Memory B cell (primary cell): ENCODE measurements at places on chromosomes 3 and 15.

DNA sequence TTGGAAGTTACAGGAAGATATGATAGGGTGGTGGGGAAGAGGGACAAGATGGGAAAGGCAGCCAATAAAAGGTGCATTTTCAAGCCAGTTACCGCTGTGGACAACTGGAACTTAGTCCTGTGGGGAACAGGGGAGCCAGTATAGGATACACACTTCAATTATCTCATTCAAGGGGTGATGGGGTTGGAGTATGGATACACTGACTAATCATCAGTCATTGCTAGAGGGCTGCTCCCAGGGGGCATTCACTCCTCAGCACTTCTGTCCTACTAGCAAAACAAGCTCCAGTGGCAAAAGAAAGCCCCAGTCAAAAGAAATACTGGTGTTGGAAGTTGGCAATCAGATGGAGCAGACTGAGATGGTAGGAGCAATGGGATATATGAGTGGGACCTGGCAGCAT, 183.4 kb upstream of the GADL1 start:
- no peak for DNase-seq

GRCh38 chr3:29156086-29156715, 124.7 kb upstream of the RBMS3 start:
- DNase-seq = no peak

DNA sequence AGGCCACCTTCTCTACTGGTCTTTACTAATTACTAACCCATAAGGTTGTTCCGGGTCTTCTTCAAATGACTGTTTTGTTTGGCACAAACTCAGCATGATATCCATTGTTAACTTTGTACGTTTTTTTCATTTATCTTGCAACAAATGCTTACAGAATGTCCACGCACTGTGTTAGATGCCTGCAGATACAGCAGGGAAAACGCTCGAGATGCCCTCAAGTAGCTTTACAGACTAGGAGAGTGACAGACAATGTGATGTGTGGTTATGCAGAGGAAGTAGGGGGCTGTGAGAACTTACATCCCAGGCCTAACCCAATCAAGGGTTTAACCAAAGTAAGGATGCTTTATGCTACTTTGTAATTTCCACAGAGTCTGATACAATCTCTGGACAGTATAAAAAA, 949 bp upstream of the RFC4 start:
- no peak for DNase-seq

DNA sequence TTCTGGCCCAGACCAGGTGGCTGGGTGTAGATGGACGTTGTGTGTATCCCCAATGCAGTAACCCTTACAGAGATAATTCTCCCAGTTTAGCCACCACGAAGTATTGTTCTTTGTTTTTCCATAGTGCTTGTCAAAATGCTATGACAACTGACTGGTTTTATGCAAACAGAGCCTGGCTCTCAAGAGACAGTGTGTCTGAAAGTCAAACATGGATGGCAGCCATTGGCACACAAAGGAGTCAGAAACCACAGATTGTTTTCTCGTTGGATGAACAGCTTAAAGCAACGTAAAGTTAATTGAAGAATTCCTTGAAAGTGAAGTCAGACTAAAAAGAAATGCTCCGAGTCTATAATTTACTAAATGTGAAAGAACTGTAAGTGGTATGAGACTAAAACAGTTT, 91.2 kb downstream of the FILIP1L start:
- DNase-seq = no peak

- DNase-seq = no peak
Measured at GRCh38 chr3:13860001-13860400, 19.9 kb downstream of the WNT7A start.

- no peak for DNase-seq
Measured at GRCh38 chr3:163327086-163327485, 1751.2 kb downstream of the SI start.

GRCh38 chr3:194315965-194316361, 35.2 kb downstream of the CPN2 start:
- no peak for DNase-seq

- no peak for DNase-seq
Measured at GRCh38 chr3:127478922-127479321, 111.6 kb downstream of the TPRA1 start.

- DNase-seq = peak; percentile 26
Measured at GRCh38 chr15:31867536-31868442, 162.5 kb upstream of the CHRNA7 start.

DNA sequence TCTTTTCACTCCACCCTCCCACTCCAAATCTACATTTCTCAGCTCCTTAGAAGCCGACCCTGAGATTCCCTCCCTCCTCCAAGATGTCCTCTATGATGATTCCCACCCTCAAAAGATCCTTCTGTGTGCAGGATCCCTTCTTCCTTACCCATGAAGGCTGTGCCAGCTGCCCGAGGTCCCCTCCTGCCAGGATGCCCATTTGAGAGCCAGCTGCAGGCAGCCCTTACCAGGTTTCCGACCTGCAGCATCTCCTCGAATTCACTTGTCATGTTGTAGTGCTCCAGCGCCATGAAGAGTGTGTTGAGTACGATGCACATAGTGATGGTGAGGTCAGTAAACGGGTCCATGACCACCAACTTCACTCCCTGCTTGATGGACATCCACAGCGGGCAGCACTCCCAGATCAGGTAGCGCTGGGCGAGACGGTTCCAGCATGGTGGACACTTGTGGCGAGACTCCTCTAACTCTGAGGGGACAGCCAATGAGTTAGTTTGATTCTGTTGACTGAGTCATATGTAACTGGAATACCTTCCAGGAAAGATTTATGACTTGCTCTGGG, 51.9 kb downstream of the SCN5A start:
- no peak for DNase-seq

DNA sequence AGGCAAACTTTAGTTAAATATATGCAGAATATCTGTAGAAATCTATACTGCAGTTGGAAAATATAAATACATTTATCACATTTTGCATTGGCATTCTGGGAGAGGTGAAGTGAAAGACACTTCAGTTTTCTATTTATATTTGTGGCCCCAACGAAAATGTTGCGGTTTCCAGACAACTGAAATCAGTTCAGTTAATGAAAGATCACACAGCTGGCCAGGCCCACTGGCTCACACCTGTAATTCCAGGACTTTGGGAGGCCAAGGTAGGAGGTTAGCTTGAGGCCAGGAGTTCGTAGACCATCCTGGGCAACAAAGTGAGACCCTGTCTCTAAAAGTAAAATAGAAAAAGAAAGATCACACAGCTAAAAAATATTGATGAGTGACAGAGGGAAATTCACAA, 11.9 kb upstream of the CLASP2 start:
- DNase-seq = no peak

DNA sequence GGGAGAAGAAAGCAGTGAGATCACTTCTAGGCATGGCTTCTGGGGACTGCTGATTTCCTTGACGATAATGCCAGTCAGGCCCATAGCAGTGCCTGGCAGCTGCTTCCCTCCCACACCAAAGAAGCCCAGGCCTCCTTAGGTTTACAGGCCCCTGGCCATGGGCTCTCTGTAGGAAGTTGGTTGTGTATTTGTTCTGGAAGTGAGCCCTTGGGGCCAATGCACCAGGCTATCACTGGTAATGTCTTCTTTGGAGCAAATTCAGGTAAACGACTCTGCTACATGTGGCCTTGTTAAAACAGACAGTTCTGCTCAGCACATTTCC, 89.3 kb downstream of the CCNL1 start:
- DNase-seq = no peak

GRCh38 chr3:62028236-62028635, 345.1 kb downstream of the FEZF2 start:
- DNase-seq = no peak

GRCh38 chr3:193593668-193594030, 641 bp downstream of the OPA1 start:
- peak; percentile 13 for DNase-seq

DNA sequence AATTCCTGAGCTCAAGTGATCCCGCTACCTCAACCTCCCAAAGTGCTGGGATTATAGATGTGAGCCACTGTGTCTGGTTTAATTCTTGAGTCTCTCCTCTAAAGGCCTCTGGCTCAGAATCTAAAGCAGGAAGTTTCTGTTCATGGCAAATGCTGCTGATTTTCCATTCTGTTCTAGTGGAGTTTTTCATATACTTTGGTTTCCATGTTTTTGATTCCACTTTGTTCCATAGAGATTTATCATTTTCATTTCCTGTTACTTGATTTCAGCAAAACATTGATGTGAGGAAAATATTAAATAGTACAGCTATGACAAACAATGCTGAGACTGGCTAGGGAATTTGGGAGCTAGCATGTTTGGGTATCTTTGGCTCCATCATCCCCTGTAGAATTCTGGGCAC, 205.6 kb downstream of the TCF12 start:
- DNase-seq = no peak

- DNase-seq = no peak
Measured at GRCh38 chr3:58864480-58864879, 185.3 kb downstream of the CFAP20DC start.

DNA sequence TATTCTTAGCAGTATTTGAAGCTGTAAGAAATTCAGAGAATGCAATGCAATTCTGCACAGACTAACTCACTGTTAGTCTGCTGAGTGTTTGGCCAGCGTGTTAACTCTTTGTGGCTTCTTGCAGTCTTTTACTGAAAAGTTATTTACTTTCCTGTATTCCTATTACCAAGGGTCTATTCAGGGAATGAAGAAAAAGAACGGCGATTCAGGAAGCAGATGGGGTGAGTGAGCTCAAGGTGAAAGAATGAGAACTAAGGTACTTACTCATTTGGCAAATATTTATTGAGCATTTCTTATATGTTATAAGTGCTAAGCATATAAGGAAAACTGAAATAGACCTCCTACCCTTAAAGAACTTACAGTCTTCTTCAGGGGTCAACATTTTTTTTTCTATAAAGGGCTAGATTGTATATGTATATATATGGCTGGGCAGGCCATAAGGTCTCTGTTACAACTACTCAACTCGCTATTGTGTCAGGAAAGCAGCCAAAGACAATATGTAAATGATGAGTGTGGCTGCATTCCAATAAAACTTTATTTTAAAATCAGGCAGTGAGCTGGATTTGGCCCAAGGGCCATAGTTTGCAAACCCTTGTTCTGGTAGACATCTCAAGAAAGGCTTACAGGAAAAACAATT, 271.9 kb upstream of the GADL1 start:
- DNase-seq = no peak

DNA sequence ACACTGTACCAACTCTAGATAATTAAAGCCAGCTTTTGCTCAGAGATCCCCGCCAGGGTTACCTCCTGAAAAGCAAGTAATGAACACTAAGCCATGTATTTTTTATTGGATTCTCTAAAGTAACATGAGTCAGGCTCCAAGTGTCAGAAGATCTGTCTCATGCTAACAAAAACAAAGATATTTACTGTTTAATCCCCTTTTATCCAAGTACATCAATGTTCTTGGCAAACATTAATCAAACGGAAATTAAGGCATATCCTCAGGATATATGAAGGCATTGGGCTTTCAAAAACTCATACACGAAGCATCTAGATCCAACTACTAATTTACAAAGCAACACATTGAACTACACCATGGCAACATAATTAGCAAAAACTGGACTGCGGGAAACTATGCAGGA, 37.2 kb downstream of the MYO5A start:
- DNase-seq = no peak

- DNase-seq = no peak
Measured at GRCh38 chr3:58260261-58260731, 22.7 kb downstream of the ABHD6 start.

DNA sequence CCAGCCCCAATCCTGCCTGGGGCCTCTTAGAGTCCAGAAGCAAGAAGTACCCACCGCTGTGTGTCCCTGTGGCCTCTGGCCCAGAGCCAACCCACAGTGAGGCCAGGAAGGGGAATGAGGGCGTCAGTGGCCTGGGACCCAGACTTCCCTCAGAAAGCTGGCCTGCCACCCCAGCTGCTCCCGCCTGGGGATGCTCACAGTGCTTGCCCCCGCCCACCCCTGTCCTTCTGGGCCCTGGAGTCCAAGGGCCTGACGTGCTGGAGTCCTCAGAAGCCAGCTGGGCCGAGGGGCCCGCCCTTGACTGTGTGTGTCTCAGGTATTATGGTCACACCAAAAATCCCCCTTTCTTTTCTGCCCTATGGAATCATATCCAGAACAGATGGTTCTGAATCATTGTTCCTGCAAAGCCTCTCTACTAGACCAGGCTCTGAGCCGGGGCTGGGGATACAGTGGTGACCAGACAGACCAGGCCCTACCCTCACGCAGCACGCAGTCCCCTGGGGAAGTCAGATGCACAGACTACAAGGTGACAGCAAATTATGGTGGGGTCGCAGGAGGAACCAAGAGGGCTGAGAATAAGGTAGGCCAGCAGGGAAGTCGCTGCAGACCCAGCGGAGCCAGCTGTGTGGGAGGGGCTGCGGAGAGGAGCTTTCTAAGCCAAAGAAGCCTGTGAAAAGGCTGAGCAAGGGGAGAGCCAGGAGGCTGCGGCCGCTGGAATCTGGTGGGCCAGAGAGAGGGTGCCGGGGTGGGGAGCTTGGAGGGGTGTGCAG, 99.1 kb downstream of the VGLL4 start:
- no peak for DNase-seq

GRCh38 chr3:170914690-170915089, 6.3 kb upstream of the EIF5A2 start:
- no peak for DNase-seq

GRCh38 chr15:67544475-67544874, 2.0 kb downstream of the MAP2K5 start:
- no peak for DNase-seq

- DNase-seq = no peak
Measured at GRCh38 chr3:10932596-10932995, 60.0 kb upstream of the SLC6A1 start.

DNA sequence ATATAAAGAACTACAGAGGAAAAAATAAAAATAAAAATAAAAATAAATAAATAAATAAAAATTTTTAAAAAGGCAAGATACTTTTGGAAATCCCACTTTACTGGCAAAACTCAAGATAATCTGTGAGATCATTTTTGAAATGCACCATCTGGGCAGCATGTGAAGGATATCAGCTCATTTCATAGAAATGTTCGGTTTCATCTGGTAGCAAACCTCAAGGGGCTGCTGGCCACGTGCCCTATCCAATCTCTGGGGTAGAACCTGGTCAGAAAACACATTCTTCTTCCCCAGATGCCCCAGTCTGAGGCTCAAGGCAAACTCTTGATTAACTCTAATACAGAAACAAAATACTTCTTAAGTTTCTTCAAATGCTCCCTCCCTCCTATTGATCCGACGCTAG, 166.0 kb downstream of the FMN1 start:
- no peak for DNase-seq

- no peak for DNase-seq
Measured at GRCh38 chr3:38210141-38210757, 44.9 kb downstream of the OXSR1 start.

DNA sequence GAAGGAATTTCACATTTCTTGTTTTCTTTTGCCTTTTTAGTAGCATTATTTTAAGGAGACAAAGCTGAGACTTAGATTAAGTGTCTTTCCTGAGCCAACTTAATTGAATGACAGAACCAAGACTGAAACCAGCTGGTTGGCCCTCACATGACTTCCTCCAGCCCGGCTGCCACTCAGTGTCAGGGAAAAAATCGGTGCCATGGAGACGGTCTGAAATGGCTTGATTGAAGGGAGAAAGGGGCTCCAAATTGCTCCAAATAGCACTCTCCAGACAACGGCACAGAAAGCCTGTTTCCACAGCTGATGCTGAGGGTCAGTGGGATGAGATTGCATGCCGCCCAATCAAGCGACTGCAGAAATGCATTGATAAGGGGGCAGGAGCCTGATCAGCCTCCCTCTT, 475.2 kb upstream of the IL12A start:
- no peak for DNase-seq
